ENCODE measurements at places on chromosomes 13 and 19.
A peak's percentile ranks its signal among the peaks of the same experiment; 100 is the strongest.

- no peak for DNase-seq
Measured at GRCh38 chr19:14916848-14917247, 24.4 kb upstream of the OR7C2 start.

DNA sequence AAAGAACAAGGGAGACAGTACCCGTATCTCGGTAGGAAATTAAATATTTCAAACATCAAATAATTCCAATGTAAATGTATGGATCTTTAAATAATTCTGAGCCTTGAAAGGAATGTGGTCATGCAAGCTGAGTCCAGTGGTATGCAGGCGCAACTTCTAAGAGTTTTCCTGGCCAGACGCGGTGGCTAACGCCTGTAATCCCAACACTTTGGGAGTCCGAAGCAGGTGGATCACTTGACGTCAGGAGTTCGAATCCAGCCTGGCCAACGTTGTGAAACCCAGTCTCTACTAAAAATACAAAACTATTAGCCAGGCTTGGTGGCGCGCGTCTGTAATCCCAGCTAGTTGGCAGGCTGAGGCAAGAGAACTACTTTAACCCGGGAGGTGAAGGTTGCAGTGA lies 1.1 kb upstream of the ZNF845 start:
- no peak for DNase-seq

DNA sequence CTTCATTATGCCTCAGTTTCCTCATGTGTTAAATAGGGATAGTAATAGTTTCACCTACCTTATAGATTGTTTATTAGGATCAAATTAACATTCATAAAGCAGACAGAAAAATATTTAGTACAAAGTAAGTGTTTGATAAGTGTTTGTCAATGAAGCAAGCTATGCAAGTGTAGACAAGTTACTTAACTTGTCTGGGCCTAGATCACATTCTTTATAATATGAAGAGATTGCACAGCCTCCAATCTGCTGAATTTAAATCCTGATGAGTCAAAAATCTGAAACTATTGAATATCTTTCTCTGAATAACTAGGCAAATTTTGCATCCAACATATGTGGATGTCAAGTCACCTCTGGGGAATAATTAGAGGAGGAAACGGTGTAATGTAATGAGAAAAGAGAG lies 170.5 kb downstream of the MZT1 start:
- no peak for DNase-seq

DNA sequence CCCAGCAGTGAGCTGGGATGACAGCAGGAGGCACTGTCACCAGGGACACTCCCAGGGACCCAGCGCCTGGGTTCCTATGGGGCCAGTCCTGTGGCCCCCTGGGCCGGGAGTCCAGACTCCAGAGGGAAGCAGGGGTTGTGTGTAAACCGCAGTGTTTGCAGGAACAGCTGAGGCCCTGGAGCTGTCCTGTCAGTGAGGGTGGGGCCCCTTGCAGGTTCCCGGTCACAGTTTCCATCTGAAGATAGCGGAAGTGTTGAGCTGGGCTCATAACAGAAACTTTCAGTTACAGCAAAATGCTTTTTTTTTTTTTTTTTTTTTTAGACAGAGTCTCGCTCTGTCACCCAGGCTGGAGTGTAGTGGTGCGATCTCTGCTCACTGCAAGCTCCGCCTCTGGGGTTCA lies 17.7 kb upstream of the CSNK1G2 start:
- no peak for DNase-seq

GRCh38 chr19:47695533-47696262 lies 17.5 kb upstream of the EHD2 start:
- no peak for DNase-seq

GRCh38 chr13:52359534-52359933 lies 46.4 kb downstream of the THSD1 start:
- DNase-seq, result no peak

- DNase-seq, result no peak
Measured at GRCh38 chr19:58003174-58003828, 681 bp upstream of the ZNF606 start.

DNA sequence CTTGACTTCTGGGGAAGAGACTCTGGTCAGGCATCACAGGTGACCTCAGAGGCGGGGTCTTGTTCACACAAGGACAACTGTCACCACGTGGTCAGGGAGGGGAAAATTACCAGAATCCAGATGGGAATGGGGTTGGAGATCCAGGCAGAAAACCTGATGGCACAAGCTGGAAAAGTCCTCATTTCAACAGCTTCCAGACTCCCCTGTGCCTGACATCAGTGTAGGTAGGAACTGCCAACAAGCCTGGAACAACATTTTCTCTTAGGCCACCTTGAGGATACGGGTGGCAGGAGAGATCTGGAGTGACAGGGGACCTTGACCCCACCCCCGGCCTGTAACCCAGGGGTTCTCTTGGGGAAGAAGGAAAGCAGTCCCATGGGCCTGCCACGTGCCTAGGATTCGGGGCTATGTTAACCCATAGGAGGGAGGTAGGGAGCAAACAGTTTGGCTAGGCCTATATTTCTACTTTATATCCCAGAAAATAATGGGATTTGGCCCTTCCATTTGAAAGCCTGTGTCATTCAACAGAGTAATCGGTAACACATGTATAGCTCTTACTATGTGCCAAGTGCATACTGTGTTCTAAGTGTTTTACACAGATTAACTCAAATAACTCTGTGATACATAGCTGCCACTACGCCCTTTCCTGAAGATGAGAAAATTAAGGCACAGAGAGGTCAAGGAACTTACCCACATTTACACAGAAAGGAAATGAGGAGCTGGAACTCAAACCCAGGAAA lies 44.9 kb upstream of the C13orf42 start:
- DNase-seq, result no peak

GRCh38 chr19:35162471-35163326 lies 8.2 kb downstream of the FXYD5 start:
- no peak for DNase-seq

GRCh38 chr19:54391589-54392061 lies 23.6 kb upstream of the TTYH1 start:
- DNase-seq, result no peak

- no peak for DNase-seq
Measured at GRCh38 chr13:102968572-102969228, 97.5 kb downstream of the SLC10A2 start.

DNA sequence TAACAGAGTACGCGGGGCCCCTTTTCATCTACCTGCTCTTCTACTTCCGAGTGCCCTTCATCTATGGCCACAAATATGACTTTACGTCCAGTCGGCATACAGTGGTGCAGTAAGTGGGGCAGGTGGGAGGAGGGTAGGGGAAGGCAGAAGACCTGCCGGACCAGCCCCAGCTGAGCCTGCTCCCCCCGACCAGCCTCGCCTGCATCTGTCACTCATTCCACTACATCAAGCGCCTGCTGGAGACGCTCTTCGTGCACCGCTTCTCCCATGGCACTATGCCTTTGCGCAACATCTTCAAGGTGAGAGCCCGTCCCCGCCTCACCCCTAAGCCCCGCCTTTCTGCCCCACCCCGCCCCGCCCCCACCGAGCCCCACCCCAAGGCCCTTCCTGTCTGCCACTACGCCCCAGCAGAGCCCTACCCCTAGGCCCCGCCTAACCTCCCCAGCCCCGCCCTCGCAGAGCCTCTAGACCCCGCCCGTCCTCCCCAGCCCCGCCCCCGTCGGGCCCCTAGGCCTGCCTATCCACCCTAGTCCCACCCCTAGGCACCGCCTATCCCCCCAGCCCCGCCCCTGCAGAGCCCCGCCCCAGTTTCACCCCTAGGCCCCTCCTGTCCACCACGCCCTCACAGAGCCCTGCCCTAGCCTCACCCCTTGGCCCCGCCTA lies 7.7 kb downstream of the NDUFB7 start:
- DNase-seq, result no peak

- no peak for DNase-seq
Measured at GRCh38 chr19:50358483-50359327, 6.7 kb downstream of the NAPSA start.

- no peak for DNase-seq
Measured at GRCh38 chr13:97239943-97240787, 18.0 kb downstream of the MBNL2 start.

DNA sequence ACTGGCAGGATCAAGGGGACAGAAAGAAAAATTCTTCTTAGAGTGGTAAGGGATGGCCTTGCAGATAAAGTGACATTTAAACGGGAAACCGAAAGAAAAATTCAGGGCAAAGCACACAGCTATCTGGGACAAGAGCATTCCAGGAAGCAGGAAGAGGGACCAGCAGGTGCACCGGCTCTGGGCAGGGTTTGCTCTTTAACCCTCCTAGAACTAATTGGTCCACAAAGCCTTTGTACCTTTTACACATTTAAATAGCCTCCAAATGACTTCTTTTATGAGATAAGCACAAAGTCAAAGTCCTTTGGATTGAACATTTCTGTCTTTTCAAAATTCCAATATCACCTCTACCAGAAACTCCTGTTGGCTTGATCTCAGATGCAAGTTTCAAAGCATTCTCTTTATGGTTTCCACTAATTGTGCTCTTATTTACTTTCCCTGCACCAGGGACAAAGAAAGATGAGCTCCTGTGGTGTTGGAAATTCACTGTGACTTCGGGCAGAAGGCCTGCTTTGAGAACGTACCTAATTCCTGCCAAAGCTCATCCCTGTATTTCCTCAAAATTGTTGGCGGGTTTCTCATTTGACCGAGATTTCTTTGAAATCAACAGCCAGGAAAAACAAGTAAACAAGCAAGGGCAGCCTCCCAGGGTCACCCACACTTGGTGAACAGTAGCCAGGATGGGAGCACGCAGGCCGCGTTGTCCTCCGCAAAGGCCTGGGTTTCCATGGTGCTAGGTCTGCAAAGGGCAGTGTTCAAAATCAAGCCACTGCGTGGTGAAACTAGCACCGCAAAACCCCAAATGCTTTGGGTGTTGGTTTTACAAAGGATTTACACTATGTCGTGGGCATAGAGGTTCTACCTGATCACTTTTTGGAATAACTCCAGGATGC lies 98.6 kb downstream of the IRS2 start:
- no peak for DNase-seq

- DNase-seq, result no peak
Measured at GRCh38 chr13:99307247-99307646, at the start of gene GPR183. Gene GPR183, minus strand, starts transcription at chr13:99307399. Its CDS starts 11,254 bp downstream, at chr13:99296145.

- DNase-seq, result no peak
Measured at GRCh38 chr13:71659404-71659803, 207.6 kb downstream of the DACH1 start.

GRCh38 chr13:113777311-113778260 lies 18.6 kb downstream of the TMEM255B start:
- no peak for DNase-seq

- peak; percentile 51 for DNase-seq
Measured at GRCh38 chr13:42836930-42837690, 55.7 kb downstream of the FAM216B start.

DNA sequence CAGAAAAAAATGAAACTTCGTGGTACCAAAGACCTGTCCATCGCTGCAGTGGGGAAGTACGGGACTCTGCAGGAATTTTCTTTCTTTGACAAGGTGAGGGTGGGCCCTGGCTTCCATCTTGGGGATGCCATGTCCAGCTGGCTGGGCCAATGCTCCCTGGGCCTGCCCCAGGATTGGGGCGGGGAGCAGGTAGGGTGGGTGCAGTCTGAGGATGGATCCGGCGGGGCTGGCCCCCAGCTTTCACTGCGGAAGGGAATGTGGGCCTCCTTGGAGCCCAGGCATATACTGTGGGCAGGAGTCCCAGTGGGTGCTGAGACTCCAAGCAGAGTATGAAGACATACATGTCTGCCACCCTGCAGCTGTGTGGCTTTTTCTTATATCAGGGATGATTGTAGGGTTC lies 23.9 kb downstream of the SIN3B start:
- DNase-seq, result no peak

DNA sequence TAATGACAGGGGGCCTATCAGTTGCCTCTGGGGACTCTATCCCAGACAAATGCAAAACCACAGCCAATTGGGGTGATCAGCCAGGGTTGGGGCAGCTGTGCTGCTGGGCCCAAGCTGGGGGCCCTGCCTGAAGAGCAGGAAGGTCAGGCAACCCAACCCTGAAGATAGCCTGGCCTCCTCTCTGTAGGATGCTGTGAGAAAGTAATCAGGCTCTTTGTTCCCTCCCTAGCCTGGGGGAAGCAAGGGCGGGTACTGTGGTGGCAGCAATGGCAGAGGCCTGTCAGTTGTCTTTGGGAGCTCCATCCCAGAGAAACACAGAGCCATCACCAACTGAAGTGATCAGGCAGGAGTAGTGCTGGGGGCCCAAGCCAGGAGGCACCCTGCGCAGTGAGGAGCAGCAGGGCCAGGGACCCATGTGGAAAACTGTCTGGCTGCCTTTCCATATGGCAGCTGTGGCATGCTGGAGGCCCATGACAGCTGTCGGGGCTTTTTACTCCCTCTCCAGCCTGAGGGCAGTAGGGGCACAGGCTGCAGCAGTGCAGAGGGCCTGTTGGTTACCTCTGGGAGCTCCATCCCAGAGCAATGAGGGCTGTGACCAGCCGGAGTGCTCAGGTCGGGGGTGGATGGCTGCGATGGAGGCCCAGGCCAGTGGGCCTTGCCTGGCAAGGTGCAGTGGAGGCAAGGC lies 73.6 kb upstream of the ATP12A start:
- DNase-seq, result no peak

DNA sequence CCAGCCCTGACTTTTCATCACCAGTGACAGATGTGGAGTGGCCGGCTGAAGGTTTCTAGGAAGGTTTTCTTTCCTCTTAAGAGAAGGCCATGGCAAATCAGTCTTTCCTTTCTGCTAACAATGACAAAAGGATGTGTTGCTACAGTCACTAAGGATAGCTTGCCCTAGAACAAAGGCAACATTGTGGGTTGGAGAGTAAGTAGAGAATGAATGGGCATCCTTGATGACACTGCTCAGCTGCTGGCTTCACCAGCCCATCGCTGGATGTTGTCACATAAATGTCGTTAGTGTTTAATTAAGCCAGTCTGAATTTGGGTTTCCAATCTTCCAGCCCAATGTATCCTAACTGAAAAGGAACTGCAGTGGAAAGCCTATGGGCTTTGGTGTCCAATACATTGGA lies 168.4 kb downstream of the ZIC5 start:
- DNase-seq, result no peak

- no peak for DNase-seq
Measured at GRCh38 chr13:94061301-94061700, 418.2 kb downstream of the DCT start.

- DNase-seq, result no peak
Measured at GRCh38 chr19:19504754-19505668, 10.3 kb downstream of the TSSK6 start.

GRCh38 chr13:26680123-26680450 lies 80.5 kb downstream of the GPR12 start:
- no peak for DNase-seq

GRCh38 chr13:95083758-95084157 lies 217.5 kb downstream of the ABCC4 start:
- DNase-seq, result no peak

Measured in NCI-H187 treated with DMSO at 0.1 percent for 48 hours (cell line).